Stimulated activated CD4-positive, alpha-beta T cell treated with anti-CD3 and anti-CD28 coated beads, TNF-alpha, amount 100 ng/mL, for 24 hours (primary cell): ENCODE measurements at places on chromosomes 5 and 9.

DNA sequence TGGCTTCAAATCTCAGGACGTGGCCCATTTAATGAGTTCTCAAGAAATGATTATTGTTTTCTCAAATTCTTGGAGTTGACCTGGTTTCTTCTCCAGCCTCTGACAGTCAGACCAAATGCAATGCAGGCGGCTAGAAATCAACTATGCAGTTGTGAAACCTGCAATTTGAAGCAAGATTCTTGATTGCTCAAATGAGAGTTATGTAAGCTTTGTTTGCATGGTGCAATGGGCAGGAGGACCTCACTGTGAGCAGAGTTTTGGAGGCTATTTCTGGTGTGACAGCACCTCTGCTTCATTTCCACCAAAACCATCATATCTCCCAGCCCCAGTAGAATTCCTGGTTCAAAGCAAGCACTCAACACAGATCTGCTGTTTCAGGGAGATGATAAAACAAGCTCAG, 500.0 kb upstream of the KLF4 start:
- no peak for DNase-seq

DNA sequence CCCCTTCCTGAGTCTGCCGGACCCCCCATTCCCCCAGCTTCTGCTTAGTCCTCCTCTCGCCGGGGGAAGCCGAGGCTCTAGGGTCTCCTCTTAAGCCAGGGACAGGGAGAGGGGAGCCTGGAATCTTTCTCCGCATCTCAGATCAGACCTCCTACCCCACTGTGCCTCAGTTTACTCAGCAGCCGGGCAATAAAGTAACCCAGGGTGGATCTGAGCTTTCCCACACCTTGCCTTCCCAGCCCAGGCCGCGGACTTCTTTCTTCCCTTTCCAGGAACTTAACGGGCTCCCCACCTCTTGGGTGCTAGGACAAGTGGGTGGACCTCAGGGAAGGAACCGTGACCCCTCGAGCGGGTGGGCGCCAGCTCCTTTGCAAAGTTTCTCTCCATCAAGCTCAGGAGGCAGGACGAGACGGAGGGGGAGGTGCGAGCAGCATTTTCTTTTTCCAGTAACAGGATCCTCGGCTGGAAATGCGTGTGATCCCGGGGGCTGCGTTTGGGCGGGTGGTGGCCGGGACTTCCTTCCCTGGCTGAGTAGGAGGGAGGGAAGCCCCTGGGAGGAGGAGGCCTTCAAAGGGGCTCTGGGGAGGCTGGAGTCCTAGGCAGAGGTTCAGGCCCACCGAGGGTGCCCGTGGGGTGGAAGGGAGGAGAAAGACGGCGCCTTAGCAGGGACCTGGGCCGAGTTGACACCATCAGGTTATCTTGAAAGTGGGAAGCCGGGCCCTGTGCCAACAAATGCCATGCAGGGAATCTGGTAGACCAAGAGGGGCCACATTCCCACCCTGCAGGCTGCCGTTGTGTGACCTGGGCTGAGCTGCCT, 795 bp downstream of the DAB2IP start:
- no peak for DNase-seq

GRCh38 chr9:119873877-119874276, 504.6 kb upstream of the BRINP1 start:
- DNase-seq: no peak

- DNase-seq: no peak
Measured at GRCh38 chr5:168362097-168362885, 70.8 kb downstream of the WWC1 start.

DNA sequence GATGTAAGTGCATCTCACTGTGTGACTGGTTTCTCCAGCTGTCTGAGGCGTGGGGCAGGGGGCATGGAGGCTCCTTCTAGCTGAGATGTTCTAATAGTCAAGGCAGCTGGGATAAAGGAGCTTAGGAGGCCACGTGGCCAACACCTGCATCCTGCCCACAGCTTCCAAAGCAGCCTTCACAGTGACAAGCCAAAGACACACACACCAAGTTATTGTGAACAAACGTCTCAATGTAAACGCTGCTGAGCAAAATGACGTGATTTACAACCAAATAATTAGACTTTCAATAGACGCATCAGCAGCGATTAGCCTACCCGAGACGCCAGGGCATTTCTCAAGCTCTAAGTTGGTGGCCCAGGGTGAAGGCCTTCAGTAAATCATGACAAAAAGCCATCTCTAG, 23.2 kb upstream of the SLC25A51 start:
- DNase-seq: no peak

- DNase-seq: no peak
Measured at GRCh38 chr9:135903786-135904520, 3.4 kb downstream of the CAMSAP1 start.

DNA sequence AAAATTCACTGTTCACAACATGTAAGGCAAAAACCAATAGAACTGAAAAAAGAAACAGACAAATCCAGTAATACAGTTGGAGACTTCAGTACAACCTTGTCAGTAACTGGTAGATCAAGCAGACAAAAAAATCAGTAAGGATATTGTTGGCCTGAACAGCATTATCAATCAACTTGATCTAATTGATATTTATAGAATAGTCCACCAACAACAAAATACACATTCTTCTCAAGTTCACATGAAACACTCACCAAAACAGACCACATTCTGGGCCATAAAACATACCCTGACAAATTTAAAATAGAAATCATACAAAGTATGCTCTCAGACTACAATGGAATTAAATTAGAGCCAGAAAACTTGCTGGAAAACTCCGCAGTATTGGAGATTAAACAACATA, 56.8 kb downstream of the DTWD2 start:
- DNase-seq: no peak

GRCh38 chr5:181259974-181260719, 796 bp downstream of the TRIM52 start:
- no peak for DNase-seq

DNA sequence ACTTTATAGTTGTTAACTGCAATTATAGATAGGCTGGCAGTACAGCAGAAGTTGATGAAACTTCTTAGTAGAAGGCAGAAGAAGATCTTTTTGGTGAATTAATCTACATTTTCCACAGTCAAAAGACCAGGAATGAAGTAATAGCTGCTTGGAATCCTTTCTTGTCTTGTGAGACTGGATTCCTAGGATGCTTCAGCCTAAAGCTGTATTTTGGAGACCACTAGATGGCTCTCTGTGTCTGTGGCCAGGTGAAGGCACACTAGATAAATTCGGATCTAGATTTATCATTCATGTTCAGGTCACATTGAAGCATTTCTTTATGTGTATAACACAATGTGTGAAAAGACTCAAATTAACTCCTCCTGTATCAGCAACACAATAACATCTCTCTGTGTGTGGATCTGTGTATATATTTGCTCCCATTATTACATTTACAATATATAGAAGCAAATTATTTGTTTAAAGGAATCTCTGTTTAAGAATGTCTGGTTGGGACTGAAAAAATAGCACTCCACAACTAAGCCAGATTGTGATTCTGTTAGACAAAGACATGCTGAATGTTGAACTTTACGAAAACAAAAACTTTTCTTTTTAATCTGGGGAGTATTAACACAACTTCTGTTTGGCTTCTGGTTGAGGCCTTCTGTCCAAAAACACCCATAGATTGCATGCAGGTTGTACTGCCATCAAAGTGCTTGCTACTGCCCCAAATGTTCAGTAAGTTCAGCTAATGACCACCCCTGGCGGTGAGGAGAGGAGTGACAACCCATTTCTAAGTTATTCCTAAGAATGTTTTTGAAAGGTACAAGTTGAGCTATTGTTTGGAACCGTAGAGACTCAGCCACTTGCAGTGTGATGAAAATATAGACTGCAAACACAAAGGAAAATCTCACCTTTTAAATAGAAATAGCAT, 10.6 kb downstream of the GRIN3A start:
- DNase-seq: no peak

GRCh38 chr5:52771343-52772039, 16.2 kb upstream of the ITGA1 start:
- DNase-seq: peak; percentile 38

DNA sequence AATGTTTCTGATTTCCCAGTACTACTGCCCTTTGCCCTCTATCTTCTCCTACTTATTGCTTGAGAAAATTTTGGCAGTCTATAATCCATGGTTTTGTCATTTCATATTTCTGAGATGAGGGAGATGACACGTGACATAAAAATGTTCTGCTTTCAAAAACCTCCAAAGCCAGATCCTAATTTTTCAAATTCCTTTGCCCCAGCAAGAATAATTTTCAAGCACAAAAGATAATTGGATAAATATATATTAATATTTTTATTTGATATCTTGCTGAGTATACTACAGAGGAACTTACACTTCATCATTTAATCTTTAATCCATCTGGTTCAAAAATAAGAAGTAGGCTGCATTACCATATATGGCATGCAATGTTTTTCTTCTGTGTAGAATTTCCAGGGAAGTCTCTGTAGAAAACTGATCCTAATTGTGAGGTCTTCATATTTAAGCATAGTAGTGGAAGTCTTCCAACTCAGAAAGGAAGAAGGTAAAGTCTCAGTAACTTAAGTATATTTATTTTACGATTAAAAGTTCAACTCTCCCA, 1738.8 kb downstream of the EFNA5 start:
- no peak for DNase-seq

- no peak for DNase-seq
Measured at GRCh38 chr9:1222511-1222910, 172.4 kb downstream of the DMRT2 start.

- no peak for DNase-seq
Measured at GRCh38 chr5:126927429-126927828, 102.9 kb downstream of the MARCHF3 start.

- peak; percentile 2 for DNase-seq
Measured at GRCh38 chr9:138053321-138053868, 175.8 kb downstream of the CACNA1B start.

- no peak for DNase-seq
Measured at GRCh38 chr5:1314564-1314982, 19.7 kb upstream of the TERT start.

GRCh38 chr9:104914466-104914865, 13.5 kb downstream of the ABCA1 start:
- DNase-seq: no peak

DNA sequence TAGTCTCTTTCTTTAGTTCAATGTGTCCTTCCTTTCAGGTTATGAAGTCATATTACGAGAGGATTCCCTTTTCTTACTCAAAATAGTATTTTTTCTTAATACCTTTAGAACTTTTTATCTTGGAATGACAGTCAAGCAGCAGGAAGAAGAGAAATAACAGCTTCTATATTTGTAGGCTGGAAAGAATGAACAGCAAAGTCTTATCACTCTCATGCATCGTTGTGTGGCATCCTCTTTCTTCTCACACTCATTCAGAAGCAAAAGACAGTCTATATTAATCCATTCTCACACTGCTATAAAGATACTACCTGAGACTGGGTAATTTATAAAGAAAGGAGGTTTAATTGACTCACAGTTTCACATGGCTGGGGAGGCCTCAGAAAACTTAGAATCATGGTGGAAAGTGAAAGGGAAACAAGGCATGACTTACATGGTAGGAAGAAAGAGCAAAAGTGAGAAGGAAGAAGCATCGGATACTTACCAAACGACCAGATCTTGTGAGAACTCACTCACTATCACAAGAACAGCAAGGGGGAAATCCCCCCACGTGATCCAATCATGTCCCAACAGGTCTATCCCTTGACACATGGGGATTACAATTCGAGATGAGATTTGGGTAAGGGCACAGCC, 1646.1 kb upstream of the CDH6 start:
- DNase-seq: no peak

- no peak for DNase-seq
Measured at GRCh38 chr5:137400571-137400970, 98.6 kb downstream of the SPOCK1 start.

GRCh38 chr5:1276930-1277329, 17.9 kb downstream of the TERT start:
- DNase-seq: no peak

GRCh38 chr5:143155455-143155854, 248.0 kb downstream of the NR3C1 start:
- DNase-seq: no peak
